ENCODE measurements at places on chromosomes 16 and 17. TPM values are rescaled to one million over a fixed set of nuclear protein-coding genes. Genes with fewer than 3 reads are reported as not detected.

The ITGAD gene
- not detected for total RNA-seq

The GAS2L2 gene
- total RNA-seq: not detected

The PLCG2 gene
- total RNA-seq: 17.2 TPM

The CRHR1 gene
- total RNA-seq: not detected

The KANSL1 gene
- total RNA-seq: 41.0 TPM

The LPO gene
- under 0.01 TPM for total RNA-seq

The KDM8 gene
- 2.3 TPM for total RNA-seq

The MYH3 gene
- total RNA-seq: 0.52 TPM
